ENCODE measurements at places on chromosomes 7 and 10.

- no peak for DNase-seq
These were observed 340.6 kb downstream of the TFEC start for GRCh38 chr7:115689941-115690340.

DNA sequence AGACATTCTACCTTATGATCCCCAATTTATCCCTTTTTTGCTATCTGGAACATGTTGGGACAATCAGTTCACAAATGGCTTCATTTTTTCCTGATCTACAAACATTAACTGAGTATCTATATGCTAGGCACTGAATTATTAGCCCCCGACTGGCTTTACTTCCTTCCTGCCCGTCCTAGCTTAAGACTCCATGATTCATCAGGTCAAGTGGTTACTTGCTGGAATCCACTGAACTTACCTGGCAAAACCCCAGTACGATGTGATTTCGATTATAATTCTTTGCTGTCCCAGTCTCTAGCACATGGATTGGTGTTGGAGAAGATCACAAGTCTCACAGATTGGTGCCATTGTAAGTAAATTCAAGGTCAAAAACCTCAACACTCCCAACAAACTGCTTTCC, 77.1 kb downstream of the ORC5 start:
- DNase-seq: no peak

DNA sequence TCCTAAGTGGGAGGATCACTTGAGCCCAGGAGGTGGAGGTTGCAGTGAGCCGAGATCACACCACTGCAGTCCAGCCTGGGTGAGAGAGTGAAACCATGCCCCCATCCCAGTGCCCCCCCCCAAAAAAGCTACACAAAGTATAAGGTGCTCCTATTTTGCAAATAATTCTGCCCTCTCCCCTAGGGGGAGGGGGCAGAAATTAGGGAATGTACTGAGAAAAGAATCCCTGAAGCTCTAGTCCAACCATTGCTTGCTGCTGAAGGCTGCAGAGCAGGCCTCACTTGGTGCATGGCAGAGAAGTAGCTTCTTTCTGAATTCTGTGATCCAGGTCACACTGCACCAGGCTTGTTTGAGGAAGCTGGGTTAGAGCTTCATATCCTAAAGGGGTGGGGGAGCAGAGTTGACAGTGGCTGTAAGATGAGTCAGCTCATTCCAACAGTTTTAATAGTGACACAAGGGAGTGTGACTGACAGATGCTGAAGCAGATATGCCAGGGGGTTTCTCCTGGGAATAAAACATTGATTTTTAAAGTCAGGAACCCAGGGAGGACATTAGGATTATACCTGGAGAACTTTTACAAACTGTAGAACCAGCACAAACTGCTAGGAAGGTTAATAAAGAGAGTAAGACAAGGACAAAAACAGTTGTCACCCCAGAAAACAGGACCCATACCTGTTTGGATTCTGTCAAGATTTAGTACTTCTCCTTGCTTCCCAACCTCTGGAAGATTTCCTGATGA, 32.8 kb upstream of the STRIP2 start:
- no peak for DNase-seq

GRCh38 chr7:114929570-114929969, 7.7 kb downstream of the MDFIC start:
- no peak for DNase-seq

DNA sequence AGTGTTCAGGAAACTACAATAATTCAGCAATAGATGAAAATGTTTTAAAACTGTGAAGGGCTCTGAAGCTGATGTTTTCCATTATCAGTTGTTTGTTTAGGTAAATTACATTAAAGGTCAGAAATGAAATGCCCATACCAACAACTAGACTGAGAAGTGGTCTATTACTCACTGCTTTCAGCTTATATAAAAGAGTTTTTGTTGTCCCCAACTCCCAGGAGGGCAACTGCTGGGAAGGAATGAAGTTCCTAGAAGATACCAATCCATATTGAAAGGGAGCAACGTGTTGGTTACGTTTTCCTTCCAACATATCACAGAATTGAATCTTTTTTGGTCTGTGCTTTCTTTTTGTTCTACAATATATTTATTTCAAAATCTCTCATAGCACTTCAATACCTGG, 330.6 kb upstream of the LRRN3 start:
- no peak for DNase-seq

DNA sequence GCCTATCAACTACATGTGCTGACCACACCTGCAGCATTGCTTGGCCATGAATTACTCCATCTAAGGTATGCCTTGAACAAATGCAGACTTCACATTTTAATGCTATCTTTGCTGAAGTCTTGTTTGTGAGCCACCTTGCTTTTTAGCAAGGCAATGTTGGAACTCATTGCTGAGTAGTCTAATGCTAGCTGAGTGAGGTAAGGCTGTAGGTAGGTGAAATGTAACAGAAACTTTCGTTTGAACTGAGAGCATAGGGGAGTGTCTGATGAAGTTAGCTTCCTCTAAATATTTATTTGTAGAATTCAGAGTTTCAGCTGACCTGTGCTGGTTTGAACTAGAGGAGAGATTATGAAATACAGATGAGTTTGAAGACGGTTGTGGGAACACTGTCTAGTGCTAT, 238.5 kb downstream of the SEMA3A start:
- DNase-seq: no peak

- DNase-seq: no peak
These were observed 4.2 kb downstream of the AHR start for GRCh38 chr7:17302575-17303142.

GRCh38 chr7:66631471-66631870, 2.8 kb downstream of the KCTD7 start:
- no peak for DNase-seq
